ENCODE measurements at places on chromosomes 16 and 17.

- peak; percentile 74 for DNase-seq
Measured at GRCh38 chr16:29663016-29663806, at the start of gene SPN. Gene SPN (plus strand): TSS chr16:29663247. CDS start chr16:29663729, 482 bp downstream.

DNA sequence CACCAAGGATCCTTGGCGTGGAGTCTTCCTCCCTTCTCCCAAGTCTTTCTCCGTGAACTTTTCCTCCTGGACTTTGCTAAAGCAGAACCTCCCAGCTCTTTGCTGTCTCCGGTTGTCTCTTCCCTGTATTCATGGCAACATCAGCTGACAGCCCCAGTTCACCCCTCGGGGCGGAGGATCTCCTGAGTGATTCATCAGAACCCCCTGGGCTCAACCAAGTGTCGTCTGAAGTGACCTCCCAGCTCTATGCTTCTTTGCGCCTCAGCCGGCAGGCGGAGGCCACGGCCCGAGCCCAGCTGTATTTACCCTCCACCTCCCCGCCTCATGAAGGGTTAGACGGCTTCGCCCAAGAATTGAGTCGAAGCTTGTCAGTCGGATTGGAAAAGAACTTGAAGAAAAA is 943 bp downstream of the CNTROB start:
- peak; percentile 52 for DNase-seq

DNA sequence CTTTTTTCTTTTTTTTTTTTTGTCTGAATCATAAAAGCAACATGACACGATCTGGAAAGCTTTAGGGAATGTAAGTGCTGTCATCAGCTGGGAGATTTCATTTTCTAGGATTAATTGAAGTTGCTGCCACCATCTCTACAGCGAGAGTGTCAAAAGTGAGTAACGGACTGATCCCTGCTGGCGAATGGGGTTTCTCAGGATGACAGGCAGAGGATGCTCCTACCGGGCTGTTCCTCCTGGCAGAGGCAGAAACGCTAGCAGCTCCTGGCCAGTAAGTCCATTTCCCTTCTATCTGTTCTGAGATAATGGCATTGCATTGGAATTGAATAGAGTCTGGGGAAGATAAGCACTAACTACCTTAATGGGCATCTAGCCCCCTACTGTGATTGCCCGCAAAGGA is 80.5 kb upstream of the KIFC3 start:
- no peak for DNase-seq

DNA sequence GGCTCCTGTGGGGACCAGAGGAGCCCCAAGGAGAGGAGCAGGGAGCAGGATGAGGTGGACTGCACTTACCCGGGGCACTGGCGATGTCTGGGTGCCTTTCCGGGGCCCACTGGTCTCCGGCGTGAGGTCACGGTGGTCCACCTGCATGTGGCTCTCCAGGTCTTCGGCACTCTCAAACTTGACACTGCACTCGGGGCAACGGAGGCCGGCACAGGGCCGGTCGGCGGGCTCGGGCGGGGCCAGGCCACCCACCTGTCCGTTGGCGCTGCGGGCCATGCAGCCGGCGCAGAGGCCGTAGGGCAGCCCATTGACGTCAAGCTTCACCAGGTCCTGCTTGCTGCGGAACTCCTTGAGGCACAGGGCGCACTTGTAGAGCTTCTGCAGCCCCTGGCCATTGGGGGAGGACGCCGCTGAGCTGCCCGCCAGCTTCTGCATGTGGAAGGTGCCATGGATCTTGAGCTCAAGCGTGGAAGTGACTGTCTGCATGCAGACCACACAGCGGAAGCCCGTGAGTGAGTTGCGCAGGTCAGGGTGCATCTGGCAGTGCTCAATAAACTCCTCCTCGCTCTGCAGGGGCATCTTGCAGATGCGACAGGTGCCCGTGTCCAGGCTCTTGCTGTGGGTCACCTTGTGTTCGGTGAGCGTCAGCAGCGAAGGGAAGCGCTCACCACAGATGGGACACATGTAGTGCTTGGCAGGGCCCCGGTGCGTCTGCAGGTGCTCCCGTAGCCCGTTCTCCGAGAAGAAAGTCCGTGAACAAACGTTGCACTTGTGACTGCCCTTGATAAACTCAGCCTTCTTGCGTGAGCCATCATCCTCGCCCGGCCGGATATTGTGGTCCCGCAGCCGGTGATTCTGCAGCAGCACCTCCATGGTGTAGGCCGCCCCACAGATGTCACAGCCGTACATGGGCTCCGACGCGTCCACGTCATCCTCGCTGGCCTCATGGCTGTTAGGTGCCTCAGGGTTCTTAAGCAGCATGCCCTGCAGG is 220.0 kb downstream of the ZNF423 start:
- no peak for DNase-seq

DNA sequence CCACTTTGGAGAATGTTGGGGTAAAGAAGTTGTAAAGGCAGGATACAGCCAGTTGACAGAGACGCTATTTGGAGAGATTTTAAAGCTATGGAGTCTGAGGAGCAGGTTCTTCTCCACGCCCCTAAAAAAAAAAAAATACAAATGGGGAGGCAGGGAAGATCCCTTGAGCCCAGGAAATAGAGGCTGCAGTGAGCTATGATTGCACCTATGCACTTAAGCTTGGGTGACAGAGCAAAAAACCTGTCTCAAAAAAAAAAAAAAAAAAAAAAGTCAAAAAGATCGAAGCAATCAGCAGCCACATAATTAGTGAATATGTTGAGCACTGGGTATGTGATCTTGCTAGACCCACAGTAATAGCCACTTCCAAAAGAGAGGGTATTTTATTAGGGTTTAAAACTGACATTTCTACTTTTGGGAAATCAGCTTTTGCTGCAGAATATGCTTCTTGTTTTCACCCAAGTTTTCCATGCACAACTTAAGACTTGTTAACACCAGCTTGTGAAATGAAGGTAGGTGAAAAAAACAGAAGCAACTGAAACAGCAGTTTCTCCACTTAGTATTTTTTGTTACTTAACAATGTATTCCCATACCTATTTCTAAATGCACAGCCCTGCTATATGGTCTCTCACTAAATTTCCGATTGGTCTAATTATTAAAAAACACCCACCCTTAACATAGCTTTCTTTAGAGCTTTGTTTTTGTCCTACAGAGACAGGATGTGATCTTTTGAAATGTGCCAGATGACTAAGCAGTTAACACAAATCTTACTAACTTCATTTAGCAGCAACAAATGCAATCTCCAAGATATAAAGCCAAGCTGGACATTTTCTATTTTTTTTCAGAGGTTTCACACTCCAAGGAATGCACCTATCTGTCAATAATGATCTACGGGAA is 2.5 kb upstream of the ARL6IP1 start:
- no peak for DNase-seq

DNA sequence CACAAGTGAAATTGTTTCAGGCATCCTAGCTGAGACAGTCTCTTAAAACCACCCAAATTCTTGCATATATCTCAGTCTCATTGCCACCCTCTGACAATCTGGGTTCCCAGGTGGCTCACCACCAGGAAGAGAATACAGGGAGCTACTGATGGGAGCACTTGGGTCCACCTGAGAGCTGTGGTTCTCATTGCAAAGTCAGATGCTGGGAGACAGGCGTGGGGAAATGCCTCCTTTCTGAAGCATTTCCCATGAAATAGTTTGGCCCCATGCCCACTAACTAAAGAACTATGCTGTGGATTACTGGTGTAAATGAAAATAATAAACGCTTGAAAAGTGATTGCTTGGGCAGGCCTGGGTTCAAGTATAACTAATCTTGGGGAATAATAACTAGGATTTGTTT is 70.3 kb downstream of the CMC2 start:
- no peak for DNase-seq

GRCh38 chr17:50816271-50816670 is 19.1 kb upstream of the WFIKKN2 start:
- no peak for DNase-seq

DNA sequence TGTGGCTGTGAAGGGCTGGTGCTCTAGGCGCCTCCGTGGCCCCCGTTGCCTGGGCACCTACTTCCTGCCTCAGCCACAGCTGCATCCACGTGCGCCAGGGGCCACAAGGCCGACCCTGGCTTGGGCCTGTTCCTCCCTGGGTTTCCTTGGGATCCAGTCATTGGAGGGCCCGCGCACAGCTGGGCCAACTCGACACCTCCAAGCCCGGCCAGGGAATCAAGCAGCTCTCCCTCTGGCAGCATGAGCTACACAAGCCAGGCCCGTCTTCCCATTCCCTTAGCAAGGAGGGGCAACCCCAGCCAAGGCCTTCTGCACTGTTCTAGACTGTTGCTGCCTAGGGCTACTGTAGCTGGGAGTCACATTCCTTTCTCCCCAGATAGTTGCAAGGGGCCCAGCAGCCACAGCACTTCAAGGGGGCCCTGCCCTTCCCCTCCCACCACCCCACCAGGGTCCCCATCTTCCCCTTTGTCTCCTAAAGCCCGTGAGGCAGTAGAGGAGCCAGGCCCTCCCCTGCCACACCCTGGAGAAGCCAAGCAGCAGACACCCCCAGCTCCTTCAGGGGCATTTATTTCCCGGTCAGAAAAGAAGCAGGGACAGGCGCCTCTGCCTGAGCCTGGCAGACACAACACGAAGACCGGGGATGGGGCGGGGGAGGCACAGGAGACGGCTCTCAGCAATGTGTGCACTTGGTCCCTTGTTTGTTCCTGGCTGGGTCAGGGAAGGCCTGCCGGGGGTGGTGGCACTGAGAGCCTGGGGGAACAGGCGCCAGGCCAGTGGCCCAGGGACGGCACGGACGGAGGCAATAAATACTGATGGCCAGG is 3.8 kb downstream of the ARHGDIA start:
- DNase-seq = no peak

DNA sequence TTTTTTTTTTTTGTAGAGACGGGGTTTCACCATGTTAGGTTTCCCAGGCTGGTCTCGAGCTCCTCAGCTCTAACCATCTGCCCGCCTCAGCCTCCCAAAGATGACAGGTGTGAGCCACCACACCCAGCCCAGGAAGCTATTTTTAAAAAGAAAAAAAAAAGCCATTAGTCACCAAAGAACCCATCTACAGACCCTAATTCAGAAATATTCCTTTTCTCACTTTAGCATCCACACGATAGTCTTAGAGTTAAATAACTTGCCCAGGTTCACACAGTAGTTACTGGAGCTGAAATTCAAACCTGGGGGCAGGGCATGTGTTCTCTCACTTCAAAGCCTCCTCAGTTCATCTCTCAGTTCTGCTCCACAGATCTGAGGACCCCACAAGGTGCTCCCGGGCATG is 70.3 kb upstream of the NOL11 start:
- no peak for DNase-seq

- DNase-seq = no peak
Measured at GRCh38 chr17:79840269-79840988, 1.2 kb upstream of the CBX4 start.

GRCh38 chr17:61981323-61981722 is 53.5 kb upstream of the INTS2 start:
- DNase-seq = no peak

- no peak for DNase-seq
Measured at GRCh38 chr16:6317934-6318333, 1014.7 kb upstream of the RBFOX1 start.

- no peak for DNase-seq
Measured at GRCh38 chr16:27642756-27643155, 92.8 kb downstream of the KATNIP start.

DNA sequence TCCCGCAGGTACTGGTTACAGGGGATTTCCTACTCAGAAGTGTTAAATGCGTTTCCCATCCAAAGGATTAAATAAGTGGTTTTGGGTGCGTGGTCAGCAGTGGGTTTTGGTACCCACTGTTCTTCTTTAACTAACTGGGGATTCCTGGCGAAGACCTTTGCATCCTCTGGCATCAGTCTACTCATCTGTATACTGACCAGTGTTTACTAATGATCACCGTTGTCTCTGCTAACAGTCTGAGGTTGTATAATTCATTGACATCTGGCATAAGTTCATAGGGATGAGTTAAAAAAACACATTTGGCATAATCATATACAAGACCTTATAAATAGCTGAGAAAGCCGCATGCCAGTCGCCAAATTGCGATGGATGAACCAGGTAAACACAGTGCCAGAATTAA is 339.1 kb downstream of the PMP22 start:
- no peak for DNase-seq

GRCh38 chr16:64012166-64012565 is 1109.7 kb downstream of the CDH11 start:
- DNase-seq = no peak

GRCh38 chr16:47627085-47627639 is 166.0 kb downstream of the PHKB start:
- DNase-seq = no peak

GRCh38 chr17:60542071-60542470 is 16.0 kb upstream of the APPBP2 start:
- no peak for DNase-seq

DNA sequence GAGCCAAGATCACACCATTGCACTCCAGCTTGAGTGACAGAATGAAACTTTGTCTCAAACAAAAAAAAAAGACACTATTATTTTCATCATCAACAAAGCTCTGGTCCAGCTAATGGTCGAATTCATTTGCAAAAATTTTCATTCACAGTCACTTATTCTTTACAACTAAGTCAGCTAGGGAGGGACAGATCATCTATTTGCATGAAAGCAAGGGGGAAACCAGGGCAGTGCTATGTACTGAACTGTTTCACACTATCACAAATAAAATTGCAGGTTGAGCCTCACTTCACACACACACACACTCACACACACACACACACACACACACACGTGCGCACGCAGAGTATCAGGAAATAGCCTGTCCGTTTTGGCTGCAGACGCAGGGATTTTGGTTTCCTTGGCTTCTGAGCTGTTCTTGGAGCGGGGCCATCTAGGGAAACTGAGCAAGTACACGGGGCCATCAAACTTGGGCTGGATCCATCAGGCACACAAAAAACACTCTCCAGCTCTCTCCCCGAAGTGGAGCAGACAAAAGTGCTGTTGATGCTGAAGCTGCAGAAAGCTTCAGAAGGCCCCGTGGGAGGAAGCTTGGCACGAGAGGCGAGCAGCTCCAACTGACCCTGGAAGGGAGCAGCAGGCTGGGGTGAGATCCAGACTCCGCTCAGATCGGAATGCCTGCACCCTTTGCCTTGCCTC is 44.3 kb upstream of the HELZ start:
- DNase-seq = no peak

GRCh38 chr16:89860747-89861304 is 12.6 kb upstream of the TCF25 start:
- peak; percentile 95 for DNase-seq

DNA sequence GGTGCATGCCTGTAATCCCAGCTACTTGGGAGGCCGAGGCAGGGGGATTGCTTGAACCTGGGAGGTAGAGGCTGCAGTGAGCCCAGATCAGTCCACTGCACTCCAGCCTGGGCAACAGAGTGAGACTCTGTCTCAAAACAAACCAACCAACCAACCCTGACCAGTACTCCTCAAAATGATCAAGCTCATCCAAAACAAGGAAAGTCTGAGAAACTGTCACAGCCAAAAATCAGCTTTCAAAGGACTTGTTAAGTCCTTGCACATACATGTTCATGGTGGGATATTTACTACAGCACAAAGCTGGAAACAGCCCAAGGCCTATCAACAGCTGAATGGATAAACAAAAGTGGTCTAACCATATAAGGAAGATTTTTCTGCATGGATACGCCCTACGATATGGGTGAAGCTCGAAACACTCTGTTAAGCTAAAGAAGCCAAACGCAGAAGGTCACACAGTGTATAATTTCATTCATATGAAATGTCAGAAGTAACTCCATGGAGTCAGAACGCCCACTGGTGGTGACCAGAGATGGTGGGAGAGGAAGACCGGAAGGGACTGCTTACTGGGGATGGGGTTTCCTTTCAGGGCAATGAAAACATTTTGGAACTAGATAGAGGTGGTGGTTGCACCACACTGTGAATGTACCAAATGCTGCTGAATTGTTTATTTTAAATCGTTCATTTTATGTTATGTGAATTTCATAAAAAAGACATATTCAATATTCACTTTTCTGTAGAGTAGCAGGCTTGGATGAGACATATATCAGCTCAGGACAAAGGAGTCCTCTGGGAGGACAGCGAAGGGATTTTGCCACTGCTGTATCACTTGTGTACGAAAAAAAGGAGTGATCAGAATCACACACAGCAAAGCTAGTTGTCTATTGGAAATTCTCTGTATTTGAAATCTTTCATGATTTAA is 17.7 kb downstream of the CCL17 start:
- DNase-seq = no peak

Data from GM12892 (cell line).